ENCODE measurements at places on chromosomes 3 and 15.

DNA sequence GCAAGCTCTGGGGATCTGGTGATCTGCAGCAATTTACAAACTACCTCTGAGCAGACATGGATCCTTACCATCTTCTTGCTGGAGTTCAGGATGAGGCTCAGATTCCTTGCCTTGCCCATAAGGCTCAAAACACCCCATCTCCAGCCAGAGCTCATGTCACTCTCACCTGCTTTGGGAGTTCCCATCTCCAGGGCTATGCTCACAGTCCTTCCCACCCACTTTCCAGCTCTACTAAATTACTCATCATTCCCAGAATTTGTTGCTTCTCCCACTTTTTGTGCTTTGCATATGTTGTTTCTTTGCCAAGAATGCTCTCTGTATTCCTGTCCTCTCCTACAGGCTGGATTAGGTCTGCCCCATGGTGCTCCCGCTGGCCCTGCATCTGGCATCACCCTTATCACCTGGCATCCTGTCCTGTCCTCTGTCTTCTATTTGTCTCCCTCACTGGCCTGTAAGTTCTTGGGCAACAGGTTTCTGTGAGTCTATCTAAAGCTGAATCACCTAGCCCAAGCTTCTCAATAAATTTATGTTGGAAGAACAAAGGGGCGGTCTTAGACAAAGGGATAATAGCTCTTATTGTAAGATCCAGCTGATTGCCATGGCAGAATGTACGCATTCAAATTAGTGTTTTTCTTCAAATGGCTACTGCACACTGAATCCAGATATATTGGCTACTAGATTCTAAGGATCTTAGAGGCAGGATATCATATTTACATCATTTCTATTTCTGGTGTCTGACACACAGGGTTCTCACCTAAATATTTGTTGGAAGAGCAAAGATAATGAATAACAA is 179.2 kb downstream of the CLSTN2 start:
- H3K27ac ChIP-seq, result no peak overlapping the region
- no peaks in the 10 kb centered on the region for H3K4me1 ChIP-seq
- DNase-seq, result no peak
- no peaks in the 10 kb centered on the region for H3K27me3 ChIP-seq
- H3K4me3 ChIP-seq, result no peak overlapping the region

GRCh38 chr3:54859184-54859583 is 68.7 kb downstream of the LRTM1 start:
- no peaks in the 10 kb centered on the region for H3K36me3 ChIP-seq
- H3K27me3 ChIP-seq, result no peaks in the 10 kb centered on the region
- no peak for DNase-seq
- H3K4me3 ChIP-seq, result no peak overlapping the region

DNA sequence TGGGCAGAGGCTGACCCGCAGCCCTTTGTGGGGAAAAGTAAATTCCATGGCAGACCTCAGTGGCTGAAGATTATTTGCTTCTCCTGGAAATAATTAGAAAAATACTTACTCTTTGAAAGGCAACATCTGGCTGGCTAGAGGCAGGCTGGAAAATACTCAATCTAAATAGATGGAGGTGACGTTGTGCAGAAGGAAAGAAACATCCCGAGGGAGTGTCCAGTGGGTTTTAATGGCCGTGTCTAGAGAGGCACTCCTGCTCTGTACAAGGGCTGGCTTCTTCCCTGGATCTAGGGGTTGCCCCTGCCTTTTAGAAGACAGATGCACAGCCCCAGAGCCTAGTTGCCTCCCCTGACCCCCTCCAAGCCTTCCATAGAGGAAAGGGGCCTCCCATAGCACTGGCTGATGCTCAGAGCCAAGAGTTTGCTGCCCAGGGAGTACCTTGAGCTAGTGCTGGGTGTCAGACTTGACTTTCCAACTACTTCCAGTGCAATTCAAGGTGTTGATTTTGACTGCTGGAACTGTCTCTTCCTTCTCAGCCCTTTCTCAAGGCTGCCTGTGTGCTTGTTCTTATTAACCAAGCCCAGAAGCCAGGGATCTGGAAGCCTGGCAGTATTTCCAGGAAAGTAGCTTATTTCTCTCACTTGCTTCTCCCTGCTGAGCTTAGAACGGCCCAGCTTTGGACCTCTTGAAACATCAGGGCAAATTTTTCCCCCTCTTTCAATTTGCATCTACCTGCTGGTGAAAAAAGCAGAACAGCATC is 27.4 kb downstream of the CGNL1 start:
- H3K27ac ChIP-seq, result no peak overlapping the region
- no peak for DNase-seq
- H3K4me1 ChIP-seq, result no peaks in the 10 kb centered on the region
- H3K4me3 ChIP-seq, result no peak overlapping the region
- H3K27me3 ChIP-seq, result no peaks in the 10 kb centered on the region
- H3K36me3 ChIP-seq, result no peaks in the 10 kb centered on the region

DNA sequence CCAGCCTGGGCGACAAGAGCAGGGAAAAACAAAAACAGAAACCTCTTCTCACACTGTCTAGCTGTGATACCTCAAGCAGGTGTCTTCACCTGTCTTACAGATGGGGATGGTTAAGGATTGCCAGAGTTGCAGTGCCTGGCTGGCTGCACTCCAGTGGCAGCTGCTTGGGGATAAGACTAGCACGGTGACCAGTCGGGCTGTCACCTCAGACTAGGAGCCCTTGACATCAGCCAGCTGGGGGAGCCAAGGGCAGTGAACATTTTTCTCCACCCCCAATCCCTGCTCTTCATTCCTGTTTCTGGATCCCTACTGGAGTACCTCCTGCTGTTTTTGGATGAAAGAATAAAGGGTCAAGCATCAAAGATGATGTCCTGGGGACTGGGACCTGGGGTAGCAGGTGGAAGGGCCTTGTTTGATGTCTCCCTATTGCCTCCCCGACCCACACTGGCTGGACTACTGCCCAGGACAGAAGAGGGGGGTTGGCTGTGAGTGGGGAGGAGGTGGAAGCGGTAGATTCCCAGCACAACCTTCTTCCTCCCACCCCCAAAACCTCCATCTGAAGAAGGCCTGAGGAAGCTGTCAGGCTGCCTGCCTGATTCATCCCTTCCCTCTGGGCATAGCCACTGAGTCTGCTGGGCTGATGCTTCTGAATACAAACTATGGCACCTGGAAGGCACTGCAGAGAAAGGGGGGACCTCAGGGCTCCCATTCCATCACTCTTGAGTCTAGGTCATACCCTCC is 7.0 kb upstream of the CPNE9 start:
- no peak overlapping the region for H3K4me3 ChIP-seq
- DNase-seq, result no peak
- no peak overlapping the region for H3K27ac ChIP-seq
- no peaks in the 10 kb centered on the region for H3K4me1 ChIP-seq
- H3K36me3 ChIP-seq, result no peaks in the 10 kb centered on the region
- no peaks in the 10 kb centered on the region for H3K27me3 ChIP-seq

- DNase-seq, result no peak
- H3K27ac ChIP-seq, result no peak overlapping the region
- peaks cover 10% of the 10 kb centered on the region for H3K4me1 ChIP-seq
- no peaks in the 10 kb centered on the region for H3K27me3 ChIP-seq
- H3K36me3 ChIP-seq, result no peaks in the 10 kb centered on the region
Measured at GRCh38 chr3:136023264-136023978, 57.9 kb downstream of the PPP2R3A start.

GRCh38 chr3:56620371-56620770 is 62.7 kb downstream of the TASOR start:
- no peak overlapping the region for H3K4me3 ChIP-seq
- no peaks in the 10 kb centered on the region for H3K27me3 ChIP-seq
- peaks cover 95% of the 10 kb centered on the region for H3K36me3 ChIP-seq
- no peaks in the 10 kb centered on the region for H3K4me1 ChIP-seq
- no peak for DNase-seq

GRCh38 chr3:42656680-42657610 is 3.4 kb downstream of the ZBTB47 start:
- no peak overlapping the region for H3K27ac ChIP-seq
- H3K4me3 ChIP-seq, result no peak overlapping the region
- no peaks in the 10 kb centered on the region for H3K36me3 ChIP-seq
- DNase-seq, result no peak
- peaks cover 12% of the 10 kb centered on the region for H3K4me1 ChIP-seq

All from RWPE2 (cell line).